NCI-H774 (cell line): ENCODE measurements at places on chromosomes 2 and 18.

GRCh38 chr18:46868169-46868921, 49.0 kb downstream of the PIAS2 start:
- no peak for DNase-seq

DNA sequence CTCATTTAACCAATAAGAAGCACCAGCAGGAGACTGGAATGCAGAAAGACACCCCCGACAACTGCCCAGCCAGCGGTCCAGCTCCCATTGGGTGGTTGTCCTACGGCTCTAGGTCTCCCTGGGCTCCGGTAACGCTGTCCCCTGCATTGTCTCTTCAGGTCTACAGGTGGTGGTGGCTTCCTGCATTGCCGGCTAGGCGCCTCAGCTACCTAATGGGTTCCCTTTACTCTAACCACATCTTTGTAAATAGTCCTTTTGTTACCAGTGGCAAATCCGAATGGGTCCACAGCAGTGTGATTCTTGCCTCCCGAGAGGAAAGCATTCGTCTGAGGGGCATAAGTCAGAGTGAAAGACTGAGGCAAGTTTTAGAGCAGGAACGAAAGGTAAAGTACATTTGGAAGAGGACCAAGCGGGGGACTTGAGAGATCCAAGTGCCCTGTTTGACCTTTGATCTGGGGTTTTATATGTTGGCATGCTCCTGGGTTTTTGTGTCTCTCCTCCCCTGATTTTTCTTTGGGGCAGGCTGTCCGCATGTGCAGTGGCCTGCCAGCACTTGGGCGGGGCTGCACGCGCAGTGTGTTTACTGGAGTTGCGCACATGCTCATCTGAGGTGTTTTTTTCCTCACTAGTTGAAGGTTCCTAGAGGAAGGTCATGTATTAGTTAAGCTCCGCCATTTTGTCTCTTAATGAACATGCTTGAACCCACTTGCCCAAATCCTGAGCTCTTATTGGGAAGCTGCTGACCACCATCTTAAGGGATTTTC, 11.0 kb downstream of the FABP1 start:
- DNase-seq: no peak

DNA sequence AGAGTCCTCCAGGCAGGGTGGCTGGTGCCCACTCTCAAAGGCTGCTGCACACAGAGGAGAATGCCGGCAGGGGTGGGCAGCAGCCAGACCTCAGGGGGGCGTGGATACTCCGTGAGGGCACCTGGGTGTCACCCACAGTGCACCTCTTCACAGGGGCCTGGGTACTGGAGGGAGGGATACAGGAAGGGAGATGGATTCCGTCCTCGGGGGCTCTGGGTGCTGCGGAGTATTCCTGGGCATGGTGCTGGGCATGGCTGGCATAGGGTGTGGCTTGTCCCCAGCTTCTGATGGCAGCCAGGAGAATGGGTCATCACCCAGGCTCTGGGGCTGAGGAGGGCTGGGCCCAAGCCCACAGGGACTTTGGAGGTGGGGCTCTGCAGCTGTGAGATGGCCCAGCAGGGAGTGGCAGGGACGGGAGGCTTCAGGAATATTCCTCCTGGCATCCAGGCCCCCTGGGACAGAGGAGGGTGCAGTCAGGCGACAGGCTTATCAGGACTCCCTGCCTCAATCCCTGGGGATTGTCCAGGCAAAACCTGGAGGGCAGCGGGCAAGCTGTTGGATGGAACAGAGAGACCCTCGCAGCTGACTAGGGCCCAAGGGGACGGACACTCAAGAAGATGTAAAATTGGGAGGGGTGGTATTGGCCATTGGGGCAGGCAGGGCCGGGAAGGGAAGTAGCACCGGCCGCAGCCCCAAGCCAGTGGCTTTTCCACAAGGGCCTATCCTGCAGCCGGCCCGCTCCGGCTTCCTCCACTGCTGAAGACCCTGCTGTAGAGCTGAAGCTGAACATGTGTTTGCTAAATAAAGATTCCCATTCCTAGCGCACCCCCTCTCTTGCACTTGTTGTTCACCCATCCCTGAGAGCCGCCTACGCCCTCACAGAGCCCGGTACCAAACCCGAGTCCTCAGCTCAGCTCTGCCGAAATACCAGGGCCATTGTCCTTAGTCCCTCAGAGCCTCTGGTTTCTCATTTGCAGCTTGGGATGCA, 5.7 kb upstream of the KLHL30 start:
- DNase-seq: no peak

GRCh38 chr2:42270757-42271156, 90.3 kb downstream of the COX7A2L start:
- DNase-seq: no peak

- DNase-seq: no peak
Measured at GRCh38 chr2:206213514-206213845, 53.8 kb downstream of the EEF1B2 start.

DNA sequence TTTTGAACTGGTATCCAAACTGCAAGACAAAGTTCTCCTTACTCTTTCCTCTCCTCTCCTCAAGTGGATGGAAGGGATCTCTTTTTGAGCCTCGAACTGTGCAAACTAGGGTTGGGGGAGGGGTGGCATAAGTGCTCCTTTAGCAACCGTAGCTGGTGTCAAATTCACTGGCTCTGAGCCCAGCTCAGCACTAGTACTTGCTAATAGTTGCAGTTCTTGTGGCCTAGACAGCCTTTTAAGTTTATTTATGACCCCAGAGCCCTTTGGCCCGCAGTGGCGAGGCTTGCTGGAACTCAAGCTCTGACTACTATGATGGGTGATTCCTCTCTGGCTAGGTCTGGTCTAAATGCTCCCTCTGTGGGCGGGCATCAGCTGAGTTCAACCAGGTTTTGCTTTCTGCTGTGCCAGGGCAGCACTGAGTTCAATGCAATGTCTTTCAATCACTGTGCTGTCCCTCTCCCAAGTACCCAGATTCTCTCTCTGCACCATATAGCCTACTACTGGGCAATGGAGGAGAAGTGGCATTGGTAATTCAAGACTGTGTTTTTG, 528.4 kb upstream of the SYT4 start:
- no peak for DNase-seq

GRCh38 chr18:60675801-60676200, 303.2 kb upstream of the MC4R start:
- peak; percentile 75 for DNase-seq

GRCh38 chr18:30971338-30971956, 71.1 kb downstream of the DSC3 start:
- DNase-seq: peak; percentile 32

DNA sequence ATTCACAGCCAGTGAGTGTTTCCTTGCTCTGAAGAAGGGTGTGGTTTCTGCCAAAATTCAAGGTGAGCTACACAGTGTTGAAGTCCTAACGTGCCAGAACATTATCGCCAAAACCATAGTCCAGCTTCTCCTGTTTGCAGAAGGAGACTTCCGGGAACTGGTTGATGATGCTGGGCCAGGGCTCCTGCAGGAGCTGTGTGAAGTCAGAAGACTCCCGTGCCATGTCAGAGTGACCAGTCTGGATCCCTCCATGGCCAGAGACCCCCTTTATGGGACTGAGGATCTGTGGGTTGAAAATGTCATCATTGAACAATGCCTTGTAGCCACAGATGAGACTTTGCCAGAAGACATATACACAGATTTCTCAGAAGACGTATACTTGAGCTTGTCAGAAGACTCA, 96.0 kb upstream of the RAB12 start:
- no peak for DNase-seq

DNA sequence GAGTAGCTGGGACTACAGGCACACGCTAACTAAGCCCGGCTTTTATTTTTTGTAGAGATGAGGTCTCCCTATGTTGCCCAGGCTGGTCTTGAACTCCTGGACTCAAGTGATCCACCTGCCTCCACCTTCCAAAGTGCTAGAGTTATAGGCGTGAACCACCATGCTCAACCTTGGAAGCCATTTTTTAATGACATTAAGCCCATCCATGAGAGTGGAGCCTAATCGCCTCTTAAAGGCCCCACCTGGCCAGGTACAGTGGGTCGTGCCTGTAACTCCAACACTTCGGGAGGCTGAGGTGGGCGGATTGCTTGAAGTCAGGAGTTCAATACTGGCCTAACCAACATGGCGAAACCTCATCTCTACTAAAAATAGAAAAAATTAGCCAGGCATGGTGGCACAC, 41.6 kb upstream of the TFCP2L1 start:
- no peak for DNase-seq

DNA sequence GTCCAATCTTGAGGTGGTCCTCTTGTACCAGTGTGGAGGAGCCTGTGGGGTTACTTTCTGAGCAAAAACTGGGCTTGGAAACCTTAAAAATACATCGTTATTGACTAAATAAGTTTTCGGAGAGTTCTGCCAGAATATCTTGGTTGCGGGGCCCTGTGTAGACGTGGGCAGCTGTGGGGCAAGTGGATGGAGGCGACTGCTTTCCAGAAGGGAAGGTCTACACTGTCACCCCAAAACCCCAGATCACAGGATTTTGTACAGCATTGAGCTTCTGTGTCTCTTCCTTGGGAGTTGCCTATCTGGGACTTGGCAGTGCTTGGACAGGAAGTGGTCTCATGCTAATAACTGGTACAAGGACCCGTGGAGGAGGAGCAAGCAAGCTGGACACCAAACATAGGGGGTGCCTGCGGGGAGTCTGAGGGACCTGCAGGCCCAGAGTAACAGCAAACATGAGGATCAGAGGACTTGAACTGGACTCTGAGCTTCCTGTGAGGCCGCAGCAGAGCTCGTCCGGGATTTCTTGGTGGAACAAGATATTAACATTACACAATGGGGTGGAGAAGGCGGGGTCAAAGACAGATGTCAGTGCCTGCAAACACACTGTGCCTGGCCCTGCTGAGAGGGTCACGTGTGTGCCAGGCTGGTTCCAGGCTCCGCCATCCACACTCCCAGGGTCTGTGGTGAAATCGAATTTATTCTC, 48.0 kb upstream of the CTLA4 start:
- DNase-seq: no peak

- no peak for DNase-seq
Measured at GRCh38 chr2:59389240-59389639, 1148.1 kb upstream of the FANCL start.

GRCh38 chr2:9995059-9995458, 43.6 kb downstream of the GRHL1 start:
- no peak for DNase-seq

DNA sequence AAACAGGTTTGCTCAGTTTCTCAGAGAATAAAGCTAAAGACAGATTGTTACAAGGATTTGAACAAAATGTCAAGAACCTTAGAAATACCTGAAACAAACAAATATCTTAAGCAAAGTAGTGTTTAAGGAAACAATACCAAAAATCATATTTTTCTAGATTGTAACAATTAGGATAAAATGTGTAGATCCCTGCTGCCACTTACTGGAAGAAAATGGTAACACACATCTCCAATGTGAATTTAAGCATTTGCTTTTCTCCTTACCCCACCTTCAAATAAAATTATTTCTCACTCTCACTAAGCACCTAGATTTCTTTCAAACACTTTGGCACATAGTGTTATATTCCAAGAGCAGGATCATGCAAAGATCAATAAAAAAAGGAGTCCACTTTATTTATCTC, 34.9 kb downstream of the SUCLG1 start:
- DNase-seq: no peak

GRCh38 chr2:63699549-63699839, 110.7 kb downstream of the MDH1 start:
- DNase-seq: no peak

DNA sequence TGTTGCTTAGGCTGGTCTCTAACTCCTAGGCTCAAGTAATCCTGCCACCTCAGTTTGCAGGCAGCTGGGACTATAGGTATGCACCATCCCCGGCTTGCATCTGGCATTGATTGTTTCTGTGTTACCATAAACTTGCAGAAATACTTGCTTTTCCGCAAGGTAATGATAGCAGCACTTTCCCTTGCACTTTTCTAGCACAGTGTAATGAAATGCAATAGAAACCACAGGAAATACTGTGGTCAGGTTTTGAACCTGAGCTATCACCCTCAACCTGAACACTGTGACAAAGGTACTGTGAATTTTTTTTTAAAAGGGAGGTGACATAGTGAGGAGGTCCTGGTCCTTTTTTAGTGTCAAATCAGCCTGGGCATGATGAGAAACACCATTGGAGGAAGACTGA, 38.3 kb downstream of the DHRS9 start:
- DNase-seq: no peak

DNA sequence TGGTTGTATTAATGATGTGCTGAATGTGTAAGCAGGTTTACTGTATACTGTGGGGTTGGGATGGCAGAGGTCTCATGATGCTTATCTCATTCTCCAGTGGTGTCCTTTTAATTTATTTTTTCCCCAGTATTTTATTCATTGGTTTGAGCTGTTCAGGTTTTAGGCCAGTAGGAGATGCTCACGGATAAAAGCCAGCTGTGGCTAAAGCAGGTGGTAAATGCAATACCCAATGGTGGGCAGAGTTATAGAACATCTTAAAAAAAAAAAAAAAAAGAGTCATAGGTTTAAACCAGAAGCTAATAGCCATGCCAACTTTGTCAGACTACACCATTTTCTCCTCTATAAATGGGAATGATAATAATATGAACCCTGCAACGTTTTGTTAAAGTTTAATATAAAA, 57.8 kb upstream of the NEUROD1 start:
- no peak for DNase-seq

- DNase-seq: no peak
Measured at GRCh38 chr18:60339018-60339417, 33.6 kb downstream of the MC4R start.

GRCh38 chr2:176089843-176090395, 2.6 kb upstream of the HOXD13 start:
- DNase-seq: no peak

DNA sequence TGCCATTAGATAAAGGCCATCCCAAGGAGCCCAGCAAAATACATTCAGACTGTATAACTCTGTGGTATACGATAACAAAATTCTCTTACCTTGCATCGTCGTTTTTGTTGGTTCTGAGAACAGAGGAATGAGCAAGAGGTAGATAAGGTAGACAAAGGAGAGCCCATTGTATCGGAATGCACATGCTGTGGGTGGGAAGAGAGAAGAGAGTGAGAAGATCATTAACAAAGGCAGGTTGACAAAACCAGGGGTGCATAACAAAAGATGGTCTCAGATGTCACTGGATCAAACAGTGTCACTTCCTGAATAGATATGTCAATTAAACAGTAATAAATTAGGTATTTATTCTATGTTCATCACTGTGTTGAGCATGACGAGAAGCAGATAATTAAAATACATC, 83.3 kb downstream of the PIEZO2 start:
- no peak for DNase-seq

GRCh38 chr2:8327371-8328100, 354.3 kb upstream of the ID2 start:
- DNase-seq: no peak

GRCh38 chr2:96884299-96885094, 14.6 kb upstream of the SEMA4C start:
- no peak for DNase-seq

DNA sequence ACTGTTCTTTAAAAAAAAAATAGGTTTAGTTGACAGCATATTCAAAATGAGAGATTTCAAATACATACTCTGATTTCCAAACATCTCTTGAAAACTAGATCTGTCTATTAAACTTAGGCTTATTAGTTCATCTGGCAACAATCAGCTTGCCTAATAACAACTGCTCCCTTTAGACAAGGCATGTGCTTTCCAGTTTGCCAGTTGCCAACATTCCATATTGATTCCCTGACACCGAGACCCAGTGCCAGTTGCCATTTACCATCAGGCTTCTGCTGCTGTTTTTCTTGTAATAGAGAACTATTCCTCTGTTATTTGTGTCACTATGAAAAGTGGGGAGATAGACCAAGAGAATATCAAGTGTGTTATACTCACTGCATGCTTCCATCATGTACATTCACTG, 256.0 kb downstream of the C1D start:
- no peak for DNase-seq
